ENCODE measurements at places on chromosomes 7 and 10.

GRCh38 chr7:157553256-157553655 lies 216.5 kb downstream of the DNAJB6 start:
- no peak for DNase-seq

DNA sequence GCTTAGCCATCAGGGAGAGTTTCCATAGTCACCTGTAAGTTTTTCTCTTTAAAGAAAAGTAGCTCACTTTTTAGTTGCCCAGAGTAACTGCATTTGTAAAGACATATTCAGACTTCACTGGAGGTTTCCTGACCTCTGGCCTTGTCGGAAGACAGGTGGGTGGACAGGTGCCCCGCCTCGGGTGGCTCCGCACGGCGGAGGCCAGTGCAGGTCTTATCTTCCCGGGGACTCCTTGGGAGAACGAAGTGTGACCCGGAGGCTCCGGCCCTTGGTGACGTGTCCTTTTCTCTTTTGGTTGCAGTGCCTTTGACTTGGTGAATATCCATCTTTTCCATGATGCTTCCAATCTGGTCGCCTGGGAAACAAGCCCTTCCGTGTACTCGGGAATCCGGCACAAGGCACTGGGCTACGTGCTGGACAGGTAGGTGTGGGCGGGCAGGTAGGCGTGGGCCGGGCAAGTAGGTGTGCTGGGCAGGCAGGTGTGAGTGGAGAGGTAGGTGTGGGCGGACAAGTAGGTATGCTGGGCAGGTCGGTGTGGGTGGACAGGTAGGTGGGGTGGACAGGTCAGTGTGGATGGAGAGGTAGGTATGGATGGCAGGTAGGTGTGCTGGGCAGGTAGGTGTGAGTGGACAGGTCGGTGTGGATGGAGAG lies 75.8 kb downstream of the NKX6-2 start:
- no peak for DNase-seq

- DNase-seq = no peak
These were observed 536.0 kb upstream of the GALNT17 start for GRCh38 chr7:70595755-70596597.

DNA sequence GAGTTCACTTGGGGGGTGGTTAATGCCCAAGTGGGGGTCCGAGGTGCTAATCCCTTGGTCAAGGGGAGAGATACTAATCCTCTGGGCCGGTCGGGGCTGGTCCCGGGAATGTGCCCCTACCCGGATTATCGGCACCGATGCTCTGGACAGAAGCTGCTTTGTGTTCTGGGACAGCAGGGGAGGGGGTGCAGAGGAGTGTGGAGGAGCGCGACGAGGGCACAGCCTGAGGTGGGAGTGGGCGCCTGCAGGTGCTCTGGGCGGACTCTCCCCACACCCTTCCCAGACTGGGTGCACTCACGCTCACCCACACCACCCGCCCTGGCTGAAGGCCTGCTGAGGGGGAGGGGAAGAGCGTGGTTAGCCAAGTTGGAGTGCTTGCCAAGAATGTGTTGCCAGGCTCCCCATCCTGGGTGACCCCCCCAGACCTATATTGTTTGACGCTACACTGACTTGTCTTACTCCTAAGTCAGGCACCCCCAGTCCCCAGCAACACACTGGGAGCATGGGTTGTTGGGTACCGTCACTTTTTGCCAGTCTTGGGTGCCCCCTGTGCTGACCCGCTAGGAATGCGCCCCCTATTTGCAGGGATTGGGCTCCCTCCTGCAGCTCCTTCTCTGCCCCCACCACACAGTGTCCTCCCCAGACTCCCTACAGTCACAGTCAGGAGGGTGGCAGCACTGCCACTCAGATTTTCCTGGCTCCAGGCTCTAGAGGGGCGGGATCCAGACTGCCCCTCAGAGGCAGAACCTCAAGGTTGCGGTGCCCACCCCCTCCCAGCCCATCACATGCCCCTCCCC lies 1.2 kb downstream of the SLC4A2 start:
- DNase-seq = no peak

- no peak for DNase-seq
These were observed 323.4 kb downstream of the GRID1 start for GRCh38 chr10:86043236-86043635.

DNA sequence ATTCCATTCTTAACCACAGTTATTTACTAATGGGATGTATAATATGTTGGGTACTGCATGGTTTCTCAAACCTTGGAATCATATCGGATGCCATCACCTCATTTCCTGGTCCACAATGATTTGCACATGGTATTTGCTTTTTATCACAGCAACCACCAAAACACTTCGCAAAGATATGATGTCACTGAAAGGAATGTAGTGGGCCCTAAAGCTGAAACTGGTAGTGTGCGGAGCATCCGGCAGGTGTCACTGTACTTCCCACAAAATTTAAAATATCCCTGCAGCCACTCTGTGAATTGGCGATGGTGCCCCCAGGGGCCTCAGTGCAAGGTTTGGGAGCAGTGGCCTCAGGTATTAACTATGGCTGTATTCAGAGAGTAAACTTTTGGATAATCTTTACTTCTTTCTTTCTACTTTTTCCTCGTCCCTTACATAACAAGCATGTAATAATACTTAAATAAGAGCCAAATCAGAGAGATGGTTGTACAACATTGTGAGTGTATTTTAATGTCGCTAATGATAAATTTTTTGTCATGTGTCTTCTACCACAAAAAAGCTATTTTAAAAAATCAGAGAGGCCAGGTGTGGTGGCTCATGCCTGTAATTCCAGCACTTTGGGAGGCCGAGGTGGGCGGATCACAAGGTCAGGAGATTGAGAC lies 66.2 kb downstream of the FAM241B start:
- DNase-seq = peak; percentile 8

DNA sequence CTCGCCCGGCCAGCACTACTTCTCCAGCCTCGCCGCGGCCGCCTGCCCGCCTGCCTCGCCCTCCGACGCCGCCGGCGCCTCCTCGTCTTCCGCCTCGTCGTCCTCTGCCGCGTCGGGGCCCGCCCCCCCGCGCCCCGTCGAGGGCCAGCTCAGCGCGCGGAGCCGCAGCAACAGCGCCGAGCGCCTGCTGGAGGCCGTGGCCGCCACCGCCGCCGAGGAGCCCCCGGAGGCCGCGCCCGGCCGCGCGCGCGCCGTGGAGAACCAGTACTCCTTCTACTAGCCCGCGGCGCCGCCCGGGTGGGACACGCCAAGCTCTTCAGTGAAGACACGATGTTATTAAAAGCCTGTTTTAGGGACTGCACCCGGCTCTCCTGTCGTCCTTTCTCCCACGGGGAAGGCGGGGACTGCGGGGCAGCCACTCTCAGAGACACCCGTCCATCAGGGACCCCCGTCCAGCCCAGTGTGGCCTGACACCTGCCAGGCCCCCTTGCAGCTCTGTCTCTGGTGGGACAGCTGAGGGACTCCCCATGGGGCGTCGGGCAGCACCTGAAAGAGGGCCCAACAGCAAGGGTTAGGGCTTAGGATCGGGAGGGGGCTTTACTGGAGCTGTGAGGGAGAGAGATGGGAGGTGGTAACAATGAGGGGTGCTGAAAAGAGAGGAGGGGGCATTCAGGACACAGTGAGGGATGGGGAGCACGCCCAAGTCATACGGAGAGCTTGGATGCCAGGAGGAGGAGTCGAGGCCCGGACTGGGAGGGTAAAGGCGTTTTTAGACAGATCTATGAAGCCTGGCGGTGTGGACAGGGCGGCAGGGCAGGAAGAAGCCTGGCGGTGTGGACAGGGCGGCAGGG lies 34.7 kb downstream of the SPDYE6 start:
- no peak for DNase-seq

GRCh38 chr7:135777626-135778398 lies 29.2 kb upstream of the FAM180A start:
- DNase-seq = no peak

DNA sequence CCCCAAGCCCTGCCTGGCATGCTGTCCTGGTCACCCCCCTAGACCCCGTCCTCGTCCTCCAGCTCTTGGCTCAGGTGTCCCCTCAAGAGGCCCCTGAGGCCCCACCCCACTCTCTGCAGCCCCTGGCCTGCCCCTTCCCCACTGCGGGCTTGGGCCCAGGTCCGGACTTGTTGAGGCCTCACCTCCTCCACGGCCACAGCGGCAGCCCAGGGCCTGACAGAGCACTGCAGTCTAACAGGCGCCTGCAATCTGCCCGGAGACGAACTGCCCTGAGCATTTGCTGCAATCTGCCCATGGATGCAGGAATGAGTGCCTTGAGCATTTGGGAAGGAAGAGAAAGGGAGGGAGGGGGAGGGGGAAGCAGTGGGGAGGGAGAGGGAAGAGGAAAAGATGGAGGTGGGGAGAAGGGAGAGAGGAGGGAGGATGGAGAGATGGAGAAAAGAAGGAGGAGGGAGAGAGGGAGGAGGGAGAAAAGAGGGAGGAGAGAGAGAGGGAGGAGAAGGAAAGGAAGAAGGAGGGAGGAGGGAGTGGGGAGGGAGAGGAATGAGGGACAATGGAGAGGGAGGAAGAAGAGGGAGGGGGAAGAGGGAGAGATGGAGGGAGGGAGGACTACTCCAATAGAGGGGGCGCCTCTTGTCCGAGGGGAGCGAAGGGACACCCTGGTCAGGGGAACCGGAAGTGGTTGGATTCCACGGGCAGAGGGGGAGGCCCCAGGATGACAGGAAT lies 73.9 kb downstream of the PDGFA start:
- DNase-seq = no peak

DNA sequence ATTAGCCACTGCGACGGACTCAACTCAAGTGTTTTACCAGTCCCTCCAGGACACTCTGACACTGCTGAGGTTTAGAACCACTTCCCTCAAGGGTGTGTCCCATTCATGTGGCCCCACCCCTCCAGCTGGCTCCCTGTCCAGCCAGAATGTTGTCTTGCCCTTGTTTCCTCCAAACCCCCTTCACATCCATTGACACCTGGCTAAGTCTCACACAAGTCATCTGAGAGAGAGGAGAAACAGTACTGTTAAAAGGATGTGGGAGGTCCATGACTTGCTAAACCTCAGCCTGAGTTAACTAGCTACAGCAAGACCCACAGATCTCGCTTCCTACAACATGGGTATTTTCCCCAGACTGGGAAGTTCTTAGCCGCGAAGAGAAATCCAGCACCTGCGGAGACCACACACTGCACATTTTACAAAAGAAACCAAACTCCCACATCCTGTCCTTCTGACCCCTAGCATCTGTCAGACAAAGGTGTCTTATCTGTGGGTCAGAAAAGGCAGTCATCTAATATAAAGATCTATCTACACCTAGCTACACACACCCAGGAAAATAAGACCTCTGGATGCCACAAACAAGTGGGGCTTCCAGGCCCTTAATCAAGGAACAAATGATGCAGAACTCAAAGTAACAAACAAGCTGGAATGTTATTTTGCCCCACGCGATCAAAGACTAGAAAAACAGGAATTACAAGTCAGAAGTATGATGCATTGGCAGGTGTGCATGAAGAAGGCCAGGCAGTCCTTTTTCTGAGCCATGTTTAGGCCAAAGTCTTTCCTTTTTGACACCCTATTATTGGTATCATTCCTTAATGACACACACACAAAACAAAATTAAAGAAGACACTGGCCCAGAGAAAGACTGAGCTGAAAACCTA lies 13.9 kb downstream of the OSBPL3 start:
- DNase-seq = peak; percentile 13

GRCh38 chr7:154950960-154951359 lies 52.0 kb downstream of the PAXIP1 start:
- no peak for DNase-seq

- DNase-seq = no peak
These were observed 11.7 kb downstream of the SEMA3C start for GRCh38 chr7:80907141-80907601.

DNA sequence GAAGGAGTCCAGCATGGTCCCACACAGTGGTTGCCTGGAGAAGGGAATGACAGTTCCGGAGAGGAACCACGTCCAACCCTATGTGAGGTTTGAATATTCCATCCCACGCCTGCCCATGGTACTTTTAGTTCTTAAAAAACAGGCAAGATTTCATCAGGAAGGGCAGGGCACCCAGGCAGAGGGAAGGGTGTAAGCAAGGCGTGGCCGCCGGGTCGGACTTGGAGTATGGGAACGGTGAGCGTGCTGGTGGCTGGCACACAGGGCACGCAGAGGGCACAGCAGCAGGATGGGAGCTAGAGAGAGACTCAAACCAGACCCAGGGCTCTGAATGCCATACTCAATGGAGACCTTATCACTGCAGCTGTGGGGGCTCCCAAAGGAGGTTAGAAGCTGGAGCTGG lies 34.3 kb downstream of the FAM53B start:
- no peak for DNase-seq

DNA sequence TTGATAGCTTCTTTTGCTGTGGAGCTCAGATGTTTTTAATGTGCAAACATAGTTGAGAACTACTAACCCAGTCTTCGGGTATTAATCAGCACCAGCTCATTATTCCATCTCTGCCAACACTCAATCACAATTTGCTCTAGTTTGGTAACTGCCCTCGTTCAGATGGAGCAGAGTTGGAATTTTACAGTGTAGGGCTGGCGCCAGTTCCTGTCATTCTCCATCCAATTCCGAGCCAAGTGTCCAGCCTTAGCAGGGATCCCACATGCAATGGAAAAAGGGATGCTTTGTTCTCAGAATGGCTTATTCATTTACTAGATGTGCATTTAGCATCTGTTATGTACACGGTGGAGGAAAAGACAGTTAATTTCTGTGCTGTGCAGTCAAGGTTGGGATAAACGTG lies 504.5 kb upstream of the GALNT17 start:
- no peak for DNase-seq
